ENCODE measurements at places on chromosomes 12 and 14.

- no peak for DNase-seq
These were observed 37.6 kb upstream of the BICD1 start for GRCh38 chr12:32069071-32069470.

GRCh38 chr12:95553197-95553943 is 2.1 kb upstream of the USP44 start:
- DNase-seq: no peak

DNA sequence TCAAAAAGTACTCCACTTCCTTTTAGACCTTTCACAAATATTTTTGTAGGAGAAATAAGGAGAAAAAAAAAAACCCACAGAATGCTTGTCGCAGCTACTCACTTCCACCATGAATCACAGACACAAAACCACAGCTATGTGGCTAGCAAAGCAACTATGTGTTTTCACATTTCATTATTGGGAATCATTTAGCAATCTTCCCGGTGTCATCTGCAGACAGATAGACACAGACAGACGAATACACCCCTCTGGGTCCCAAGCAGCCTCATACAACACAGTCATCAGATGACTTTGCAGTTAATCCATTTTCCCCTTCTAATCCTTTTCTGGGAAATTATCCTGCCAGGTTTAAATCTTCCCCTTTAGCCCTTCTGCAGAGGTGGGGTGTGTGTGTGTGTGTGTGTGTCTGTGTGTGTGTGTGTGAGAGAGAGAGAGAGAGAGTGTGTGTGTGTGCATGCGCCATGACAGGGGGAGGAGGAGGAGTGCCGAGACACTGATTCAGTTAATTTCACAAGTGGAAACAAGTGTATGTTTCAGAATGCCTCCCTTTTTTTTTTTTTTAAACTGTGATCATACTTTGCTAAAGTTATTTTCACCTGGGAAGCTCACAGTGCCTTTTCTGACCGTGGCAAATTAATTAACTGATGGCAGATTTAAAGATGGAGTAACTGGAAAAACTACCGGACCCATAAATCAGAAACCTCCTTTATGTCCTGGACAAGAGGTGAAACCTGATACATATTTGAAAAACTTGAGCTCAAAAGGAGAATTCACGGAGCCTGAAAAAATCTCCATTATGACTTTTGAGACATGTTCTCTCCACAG is 39.9 kb downstream of the LTBP2 start:
- DNase-seq: no peak

- no peak for DNase-seq
These were observed 33.5 kb upstream of the CHST11 start for GRCh38 chr12:104423273-104423672.

GRCh38 chr12:132495629-132496357 is 5.8 kb downstream of the FBRSL1 start:
- DNase-seq: no peak

Data from NCI-H1092 (cell line).